Renal pelvis (tissue), 12 donors: ENCODE measurements at places on chromosomes 13 and 19.

DNA sequence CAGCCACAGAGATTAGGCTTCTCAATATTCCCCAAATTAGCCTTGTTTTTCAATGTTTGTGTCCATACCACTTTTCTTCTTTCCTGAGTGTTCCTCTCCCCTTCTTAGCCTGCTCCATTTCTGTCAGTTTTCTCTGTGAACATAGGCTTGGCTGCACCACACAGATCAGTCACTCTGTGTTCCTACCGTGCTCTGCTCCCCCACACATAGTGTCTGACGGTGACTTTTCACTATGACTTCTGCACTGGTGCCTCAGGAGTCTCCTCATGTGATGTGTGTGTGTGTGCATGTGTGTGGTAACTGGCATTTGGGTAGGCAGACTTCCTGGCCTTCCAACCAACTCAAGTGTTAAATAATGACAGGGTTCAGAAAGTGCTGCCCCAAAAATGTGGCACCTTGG is 47.9 kb upstream of the MYCBP2 start:
- no peak for DNase-seq

DNA sequence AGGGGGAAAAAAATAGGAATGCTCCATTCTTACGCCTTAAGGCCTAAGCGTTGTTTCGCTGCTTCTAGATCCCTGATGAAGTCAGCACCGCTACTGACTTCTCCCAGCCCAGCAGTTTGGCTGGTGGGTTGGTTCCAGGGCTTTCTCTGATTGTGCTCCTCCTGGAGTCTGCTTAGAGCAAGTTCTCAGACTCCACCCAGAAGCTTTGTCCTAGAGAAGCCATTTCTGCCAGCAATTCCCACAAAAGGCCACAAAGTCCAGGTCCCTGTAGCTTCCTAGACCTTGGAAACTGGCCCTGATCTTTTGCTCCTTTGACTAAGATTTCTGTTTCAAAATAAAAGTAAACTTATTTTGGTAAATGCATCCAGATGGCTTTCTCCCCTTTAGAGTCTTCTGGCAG is 65.4 kb downstream of the KCTD12 start:
- no peak for DNase-seq

- DNase-seq: no peak
These were observed 19.4 kb downstream of the ELAVL3 start for GRCh38 chr19:11461453-11461852.

DNA sequence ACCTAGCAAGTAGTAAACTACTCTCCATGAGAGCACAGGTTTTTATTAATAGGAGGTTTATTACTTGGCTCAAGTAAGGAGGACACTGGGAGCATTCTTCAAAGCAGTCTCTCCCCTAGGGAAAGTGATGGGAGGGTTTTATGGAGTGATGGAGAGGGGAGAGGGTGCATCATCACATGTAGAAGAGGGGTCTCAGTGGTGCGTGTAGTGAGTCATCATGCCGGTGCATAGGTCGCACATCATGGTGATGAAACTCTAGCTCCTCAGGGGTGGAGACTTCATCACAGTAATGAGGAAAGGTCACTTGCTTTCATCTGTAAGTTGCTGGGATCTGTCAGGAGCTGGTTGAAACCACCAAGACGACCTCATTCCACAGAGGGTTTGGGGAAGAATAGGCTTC is 210.8 kb upstream of the UBL3 start:
- DNase-seq: no peak

- DNase-seq: no peak
These were observed 303.1 kb downstream of the IRS2 start for GRCh38 chr13:109483284-109483683.

DNA sequence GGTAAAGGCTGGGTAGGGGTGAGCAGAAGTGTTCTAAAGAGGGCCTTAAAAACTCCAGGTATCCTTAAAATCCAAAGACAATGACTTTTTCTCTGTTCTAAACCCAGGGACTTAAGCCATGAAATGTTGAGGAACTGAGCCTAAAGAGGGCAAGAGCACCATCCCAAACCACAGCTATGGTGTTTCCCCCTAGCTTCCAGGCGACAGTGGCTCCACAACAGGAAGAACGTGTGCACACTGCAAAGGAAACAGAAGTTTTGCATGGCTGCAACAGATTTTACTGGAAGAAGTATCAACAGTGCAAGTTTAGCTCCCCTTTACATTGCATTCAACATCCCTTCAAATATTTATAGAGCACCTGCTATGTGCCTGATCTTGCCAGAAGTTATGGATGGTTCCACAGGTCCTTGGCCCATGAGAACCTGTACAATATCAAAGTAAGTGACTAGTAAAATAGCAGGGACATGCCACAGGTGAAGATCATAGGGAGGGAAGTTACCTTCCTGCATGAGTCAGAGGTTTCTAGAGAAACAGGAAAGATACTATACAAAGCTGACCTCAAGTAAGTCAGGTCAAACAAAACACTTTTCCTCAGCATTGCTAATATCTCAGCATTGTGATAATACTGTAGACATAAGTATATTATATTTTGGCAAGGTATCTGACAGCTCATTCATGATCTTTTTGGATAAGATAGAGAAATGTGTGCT is 8.4 kb upstream of the KCTD12 start:
- no peak for DNase-seq

DNA sequence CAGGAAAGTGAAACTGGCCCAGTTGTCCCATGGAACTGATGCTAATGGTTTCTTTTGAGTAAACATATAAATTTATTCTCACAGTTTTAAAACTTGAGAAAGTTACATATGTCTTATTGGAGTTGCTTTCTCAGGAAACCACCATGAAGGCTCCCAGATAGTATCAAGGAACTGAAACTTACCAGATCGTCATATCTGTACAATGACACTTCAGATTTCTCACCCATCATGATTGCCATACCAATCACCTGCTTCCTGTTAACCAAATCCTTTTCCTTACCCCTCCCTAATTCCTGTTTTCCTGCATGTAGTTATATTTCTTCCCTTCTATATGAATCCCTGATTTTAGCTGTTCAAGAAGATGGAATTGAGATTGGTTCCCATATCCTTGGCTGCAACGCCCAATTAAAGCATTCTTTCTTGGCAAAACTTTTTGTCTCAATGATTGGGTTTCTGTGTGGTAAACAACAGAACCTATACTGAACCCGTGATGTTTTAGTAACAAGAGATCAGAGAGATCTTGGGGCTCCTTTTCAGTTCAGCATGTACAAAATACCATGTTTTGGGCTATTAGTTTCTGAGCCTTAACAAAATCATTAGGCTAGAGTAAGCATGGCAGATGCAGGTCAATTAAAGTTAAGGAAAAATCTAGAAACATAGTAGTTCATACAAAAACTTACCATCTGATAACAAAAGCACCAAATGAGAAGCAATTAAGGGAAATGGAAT is 781.3 kb upstream of the MIR17HG start:
- DNase-seq: no peak

GRCh38 chr13:74184283-74184682 is 50.1 kb upstream of the KLF12 start:
- DNase-seq: no peak
